ENCODE measurements at places on chromosomes 4 and X.

GRCh38 chrX:10944136-10944885 lies 166.8 kb upstream of the HCCS start:
- DNase-seq, result no peak

DNA sequence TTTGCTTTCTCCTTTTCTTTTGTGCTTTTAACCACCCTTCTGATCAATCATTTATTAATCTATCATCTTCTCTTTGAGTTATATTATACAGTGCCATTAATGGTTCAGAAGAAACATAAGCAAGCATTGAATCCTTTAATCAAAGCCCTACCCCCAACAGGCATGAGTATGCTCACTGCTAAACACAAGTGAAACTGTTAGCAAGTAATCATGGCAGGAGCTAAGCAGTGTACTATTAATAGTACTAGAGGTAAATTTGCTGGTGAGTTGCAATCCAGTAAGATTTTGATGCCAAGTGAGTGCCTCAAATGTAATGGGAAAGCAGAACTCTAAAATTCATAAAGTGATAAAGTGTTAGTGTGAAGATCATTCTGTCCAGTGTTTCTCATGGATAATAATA lies 57.2 kb downstream of the FNIP2 start:
- DNase-seq, result no peak

GRCh38 chrX:107135965-107136307 lies 17.3 kb upstream of the RBM41 start:
- DNase-seq, result no peak

DNA sequence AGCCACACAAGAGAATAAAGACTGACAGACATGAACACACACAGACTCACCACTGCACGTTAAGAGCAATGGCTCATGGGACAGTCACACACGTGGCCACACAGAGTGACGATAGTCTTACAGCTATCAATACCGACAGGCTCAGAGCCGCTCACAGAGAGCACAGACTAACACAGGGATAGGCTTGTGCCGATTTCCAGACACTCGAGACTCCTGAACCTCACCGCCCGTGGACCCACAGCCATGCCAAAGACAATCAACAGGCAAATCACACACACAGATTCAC lies 716 bp upstream of the SLC38A5 start:
- no peak for DNase-seq

DNA sequence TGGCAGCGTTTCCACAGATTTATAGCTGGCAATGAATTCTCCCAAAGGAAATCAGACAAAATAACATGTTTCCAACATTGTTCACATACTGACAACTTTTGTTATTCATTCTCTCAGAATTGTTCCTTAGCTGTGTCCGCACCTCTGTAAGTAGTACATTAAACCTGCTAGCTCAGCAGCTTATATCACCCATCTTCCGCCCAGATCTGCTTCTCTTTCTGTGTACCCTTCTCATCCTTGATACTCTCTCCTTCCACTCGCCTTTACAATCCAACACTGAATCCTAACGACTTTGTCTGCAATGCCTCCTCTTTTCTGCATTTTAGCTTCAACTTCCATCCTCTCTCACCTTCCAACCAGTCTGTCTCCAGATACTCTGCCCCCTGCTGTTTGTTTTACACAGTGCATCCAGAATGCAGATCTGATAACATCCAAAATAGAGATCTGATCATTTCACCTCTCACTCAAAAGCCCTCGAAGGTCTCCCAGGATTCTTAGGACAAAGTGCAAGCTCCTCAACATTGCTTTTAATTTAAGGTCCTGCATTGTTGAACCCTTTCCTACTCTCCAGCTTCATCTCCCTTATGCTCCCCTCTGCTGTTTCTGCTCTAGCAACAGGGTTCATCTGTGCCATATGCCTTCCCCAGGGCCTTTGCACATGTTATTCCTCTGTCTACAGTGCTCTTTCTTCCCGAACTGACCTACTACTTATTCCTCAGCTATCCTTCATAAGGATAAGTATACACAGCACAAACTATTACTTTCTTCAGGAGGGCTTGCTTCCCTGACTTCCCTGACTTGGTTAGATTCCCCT lies 67.3 kb upstream of the VBP1 start:
- peak; percentile 38 for DNase-seq

- DNase-seq, result no peak
These were observed 68.3 kb upstream of the PGM2 start for GRCh38 chr4:37758226-37758625.

GRCh38 chr4:130329036-130329435 lies 1233.1 kb downstream of the C4orf33 start:
- DNase-seq, result no peak

GRCh38 chrX:79466636-79467035 lies 99.5 kb upstream of the ITM2A start:
- DNase-seq, result no peak

GRCh38 chr4:19739101-19739651 lies 512.5 kb upstream of the SLIT2 start:
- DNase-seq, result no peak

- no peak for DNase-seq
These were observed 1668.7 kb upstream of the PCDH7 start for GRCh38 chr4:29051381-29051965.

DNA sequence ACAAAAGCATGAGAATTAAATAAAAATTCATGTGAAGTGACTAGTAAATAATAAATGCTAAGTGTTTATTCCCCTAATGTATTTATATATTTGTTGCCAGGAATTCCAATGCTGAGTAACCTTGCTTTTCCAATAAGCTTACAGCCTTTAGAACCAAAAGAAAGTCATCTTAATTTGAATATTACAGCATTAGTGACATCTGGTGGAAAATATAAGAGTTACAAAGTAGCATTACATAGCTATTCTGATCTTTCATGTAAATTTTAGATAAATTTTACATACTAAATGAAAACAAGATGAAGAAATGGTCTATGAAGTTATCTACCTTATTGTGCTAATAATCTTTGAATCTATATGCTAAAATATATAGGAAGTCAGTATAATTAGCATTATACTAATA lies 10.4 kb downstream of the MAD2L1 start:
- DNase-seq, result no peak

- no peak for DNase-seq
These were observed 686.1 kb downstream of the GLUD2 start for GRCh38 chrX:121733514-121733913.

DNA sequence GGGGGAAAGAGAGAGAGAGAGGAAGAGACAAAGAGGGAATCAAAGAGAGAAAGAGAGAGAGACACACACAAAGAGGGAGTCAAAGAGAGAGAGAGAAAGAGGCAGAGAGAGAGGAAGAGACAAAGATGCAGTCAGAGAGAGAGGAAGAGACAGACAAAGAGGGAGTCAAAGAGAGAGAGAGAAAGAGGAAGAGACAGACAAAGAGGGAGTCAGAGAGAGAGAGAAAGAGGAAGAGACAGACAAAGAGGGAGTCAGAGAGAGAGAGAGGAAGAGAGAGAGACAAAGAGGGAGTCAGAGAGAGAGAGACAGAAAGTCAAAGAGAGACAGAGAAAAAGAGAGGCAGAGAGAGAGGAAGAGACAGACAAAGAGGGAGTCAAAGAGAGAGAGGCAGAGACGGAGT lies 45.5 kb downstream of the MAGEA9 start:
- no peak for DNase-seq

DNA sequence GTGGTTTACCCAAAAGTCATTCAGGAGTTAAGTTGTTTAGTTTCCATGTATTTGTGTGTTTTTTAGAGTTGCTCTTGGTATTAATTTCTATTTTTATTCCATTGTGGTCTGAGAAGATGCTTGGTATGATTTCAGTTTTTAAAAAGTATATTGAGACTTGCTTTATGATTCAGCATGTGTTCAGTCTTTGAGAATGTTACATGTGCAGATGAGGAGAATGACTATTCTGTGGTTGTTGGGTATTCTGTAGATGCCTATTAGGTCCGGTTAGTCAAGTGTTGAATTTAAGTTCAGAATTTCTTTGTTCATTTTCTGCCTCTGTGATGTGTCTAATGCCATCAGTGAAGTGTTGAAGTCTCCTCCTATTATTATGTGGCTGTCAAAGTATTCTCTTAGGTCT lies 249.4 kb downstream of the ARHGAP10 start:
- no peak for DNase-seq

- DNase-seq, result no peak
These were observed 10.6 kb upstream of the AMOT start for GRCh38 chrX:112851161-112851779.

DNA sequence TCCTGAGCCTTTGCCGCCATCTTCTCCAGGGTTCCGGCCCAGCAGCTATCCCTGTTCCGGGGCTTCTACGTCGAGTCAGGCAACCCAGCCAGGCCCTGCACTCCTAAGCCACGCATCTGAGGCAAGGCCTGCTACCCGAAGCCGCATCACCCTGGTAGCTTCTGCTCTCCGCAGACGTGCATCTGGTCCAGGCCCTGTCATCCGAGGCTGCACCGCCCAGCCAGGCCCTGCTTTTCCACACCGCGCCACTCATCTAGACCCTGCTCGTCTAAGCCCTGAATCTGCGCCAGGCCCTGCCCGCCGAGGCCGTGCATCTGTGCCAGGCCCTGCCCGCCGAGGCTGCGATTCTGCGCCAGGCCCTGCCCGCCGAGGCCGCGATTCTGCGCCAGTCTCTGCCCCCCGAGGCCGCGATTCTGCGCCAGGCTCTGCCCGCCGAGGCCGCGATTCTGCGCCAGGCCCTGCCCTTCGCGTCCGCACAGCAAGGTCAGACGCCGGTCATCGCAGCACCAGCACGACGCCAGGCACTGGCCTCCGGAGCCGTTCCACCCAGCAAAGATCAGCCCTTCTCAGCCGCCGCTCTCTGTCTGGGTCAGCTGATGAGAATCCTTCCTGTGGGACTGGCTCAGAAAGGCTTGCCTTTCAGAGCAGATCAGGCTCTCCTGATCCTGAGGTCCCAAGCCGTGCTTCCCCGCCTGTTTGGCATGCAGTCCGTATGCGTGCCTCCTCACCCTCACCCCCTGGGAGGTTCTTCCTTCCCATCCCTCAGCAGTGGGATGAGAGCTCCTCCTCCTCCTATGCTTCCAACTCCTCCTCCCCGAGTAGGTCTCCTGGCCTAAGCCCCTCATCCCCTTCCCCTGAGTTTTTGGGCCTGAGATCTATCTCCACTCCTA lies 75.1 kb downstream of the NUDT10 start:
- no peak for DNase-seq

- no peak for DNase-seq
These were observed 15.5 kb downstream of the PRRG1 start for GRCh38 chrX:37364666-37365065.

DNA sequence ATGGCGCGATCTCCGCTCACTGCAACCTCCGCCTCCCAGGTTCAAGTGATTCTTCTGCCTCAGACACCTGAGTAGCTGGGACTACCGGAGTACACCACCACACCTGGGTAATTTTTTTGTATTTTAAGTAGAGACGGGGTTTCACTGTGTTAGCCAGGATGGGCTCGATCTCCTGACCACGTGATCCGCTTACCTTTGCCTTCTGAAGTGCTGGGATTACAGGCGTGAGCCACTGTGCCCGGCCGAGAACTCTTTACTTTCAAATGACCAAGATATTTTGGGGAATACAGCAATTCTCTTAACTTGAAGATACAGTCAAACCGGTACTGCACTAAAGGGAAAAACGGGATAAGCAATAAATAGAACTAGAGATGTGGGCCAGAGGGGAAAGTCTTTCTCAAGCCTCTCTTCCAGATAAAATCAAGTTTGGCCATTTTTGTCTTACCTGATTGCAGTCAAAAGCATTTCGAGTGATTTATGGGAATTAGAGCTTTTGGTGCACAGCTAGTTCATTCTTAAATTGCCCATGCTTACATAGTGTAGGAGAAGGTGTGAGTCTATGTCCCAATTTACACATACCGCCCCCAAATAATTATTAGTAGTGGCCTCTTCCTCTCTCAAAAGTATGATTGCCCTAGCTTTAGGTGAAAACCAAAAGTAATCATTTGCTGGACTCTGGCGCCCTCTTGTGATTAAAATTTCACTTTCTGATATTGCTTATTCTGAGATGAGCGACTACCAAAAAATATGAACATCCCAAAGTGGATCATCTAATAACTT lies 53.2 kb upstream of the ABCG2 start:
- DNase-seq, result no peak

- DNase-seq, result no peak
These were observed 305.7 kb downstream of the PDHA2 start for GRCh38 chr4:96145601-96146000.

DNA sequence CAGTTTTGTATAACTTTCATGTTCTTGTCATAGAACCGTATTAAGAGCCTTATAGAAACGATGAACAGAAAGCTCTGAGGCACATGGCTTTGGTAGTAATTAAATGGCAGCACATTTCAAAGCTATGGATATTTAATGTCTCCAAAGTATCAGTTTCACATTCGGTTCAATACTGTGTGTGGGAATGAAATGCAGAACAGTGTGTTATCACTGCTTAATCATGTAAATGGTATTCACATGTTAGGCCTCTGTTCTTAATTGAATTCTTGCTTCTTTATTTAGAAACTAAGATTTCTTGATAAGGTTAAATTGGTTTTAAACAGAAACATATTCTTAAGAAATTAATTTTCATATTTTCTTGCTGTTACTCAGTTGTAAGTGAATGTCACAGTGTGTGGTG lies 701.0 kb upstream of the PITX2 start:
- DNase-seq, result no peak

GRCh38 chrX:120560405-120560841 lies 339 bp downstream of the CUL4B start:
- peak; percentile 8 for DNase-seq

DNA sequence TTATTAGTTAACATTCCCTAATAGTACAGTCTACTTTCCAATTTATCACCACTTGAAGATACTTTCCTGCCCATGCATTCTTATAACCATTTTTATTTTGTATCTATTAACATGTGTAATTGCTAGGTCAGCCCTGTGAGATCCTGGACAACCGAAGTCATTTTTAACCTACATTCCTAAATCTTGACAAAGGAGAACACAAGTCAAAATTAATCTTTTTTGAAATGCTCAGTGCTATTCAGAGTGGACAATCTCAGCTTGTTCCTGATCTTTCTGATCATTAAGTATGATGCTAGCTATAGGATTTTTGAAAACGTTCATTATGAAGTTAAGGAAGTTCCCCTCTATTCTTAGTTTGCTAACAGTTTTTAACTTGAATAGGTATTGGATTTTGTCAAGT lies 37.5 kb downstream of the ANXA10 start:
- DNase-seq, result no peak

DNA sequence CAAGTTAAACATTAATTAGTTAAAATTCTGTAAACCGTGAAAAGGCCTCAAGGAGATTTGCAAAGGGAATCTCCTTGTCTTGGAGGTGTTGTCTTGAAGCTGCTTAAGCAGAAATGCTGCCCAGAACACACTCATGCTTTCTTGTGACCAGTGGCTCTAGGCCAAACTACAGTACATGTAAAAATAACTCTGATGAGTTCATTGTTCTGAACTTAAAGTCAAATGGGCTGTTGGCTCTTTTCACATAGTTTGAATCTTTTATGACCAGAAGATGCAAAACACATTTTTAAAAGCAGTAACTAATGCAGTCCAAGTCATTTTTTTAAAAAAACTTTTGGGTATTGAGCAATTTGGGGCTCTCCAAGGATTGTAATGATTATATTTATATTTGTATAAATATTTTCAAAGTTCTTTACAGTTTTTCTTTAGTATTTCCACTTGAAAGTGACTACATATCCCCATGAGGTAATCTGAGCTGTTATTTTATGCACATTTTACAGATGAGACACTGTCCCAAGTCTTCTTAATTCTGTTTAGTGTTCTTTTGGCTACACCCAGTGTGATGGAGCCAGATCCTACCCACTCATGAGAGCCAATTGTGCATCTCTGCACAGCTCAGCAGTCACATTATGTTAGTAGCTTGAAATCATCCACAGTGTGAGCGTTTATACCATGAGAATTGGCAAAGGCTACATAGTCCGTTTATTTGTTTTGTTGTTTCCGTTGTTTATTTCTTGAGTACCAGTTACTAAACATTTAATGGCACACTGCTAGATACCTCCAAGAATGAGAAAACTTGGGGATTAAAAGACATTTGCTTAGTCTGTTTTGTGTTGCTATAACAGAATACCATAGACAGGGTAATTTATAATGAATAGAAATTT lies 112.8 kb upstream of the ATXN3L start:
- no peak for DNase-seq

Data from CD4-positive, alpha-beta T cell (primary cell).